Activated T-cell treated with anti-CD3 and anti-CD28 coated beads for 4 hours (primary cell): ENCODE measurements at places on chromosomes 6 and 20.

GRCh38 chr6:31122791-31123706 lies 2.8 kb upstream of the CDSN start:
- no peak for DNase-seq

- DNase-seq = no peak
Measured at GRCh38 chr6:93827728-93828127, 408.4 kb upstream of the EPHA7 start.

DNA sequence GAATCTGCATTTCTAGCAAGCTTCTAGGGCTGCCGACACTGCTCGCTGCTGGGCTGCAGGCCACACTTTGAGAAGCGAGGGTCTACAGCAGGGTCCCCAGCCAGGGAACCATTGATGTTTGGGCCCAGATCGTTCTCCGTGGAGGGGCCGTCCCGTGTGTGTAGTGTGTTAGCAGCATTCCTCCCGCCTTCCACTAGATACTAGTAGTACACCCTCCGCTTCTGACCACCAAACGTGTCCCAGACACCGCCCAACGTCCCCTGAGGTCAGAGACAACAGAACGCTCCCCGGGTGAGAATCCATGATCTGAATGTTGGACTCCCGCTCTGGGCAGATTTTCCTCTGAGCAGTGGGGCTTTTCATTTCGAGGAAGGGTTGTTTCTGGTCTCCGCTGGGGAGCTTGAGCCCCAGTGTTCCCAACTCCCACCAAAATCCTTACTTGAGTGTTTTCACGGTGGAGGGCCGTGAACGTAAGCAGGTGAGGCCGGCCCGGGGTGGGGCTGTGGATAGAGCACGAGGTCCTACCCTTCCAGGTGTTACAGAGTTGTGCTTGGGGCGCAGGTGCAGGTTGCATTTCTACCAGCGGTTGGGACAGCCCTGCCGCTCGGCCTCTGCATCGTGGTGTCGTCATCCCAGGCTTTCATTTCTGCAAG lies 124.6 kb downstream of the SYCP2 start:
- DNase-seq = no peak

GRCh38 chr20:33669224-33669623 lies 2.5 kb downstream of the ACTL10 start:
- DNase-seq = no peak

DNA sequence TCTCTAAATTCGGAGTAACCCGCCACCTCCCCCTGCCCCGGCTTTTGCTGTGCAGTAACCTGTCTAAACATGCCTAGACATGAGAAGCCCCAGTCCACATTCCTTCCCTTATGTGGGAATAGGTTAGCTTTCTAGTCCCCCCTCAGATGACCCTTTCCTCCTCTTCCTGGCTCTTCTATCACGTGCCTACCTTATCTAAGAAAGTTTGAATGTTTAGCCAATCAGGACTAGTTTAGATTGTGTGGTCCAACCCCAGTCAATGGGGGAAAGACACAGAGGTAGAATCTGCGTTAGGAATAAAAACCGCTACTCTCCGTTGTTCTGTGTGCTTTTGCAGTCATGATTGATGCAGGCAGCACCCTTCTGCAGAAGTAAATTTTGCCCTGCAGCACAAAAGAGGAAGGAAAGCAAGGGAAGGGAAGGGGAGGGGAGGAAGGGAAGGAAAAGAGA lies 69.0 kb upstream of the CD93 start:
- DNase-seq = no peak

DNA sequence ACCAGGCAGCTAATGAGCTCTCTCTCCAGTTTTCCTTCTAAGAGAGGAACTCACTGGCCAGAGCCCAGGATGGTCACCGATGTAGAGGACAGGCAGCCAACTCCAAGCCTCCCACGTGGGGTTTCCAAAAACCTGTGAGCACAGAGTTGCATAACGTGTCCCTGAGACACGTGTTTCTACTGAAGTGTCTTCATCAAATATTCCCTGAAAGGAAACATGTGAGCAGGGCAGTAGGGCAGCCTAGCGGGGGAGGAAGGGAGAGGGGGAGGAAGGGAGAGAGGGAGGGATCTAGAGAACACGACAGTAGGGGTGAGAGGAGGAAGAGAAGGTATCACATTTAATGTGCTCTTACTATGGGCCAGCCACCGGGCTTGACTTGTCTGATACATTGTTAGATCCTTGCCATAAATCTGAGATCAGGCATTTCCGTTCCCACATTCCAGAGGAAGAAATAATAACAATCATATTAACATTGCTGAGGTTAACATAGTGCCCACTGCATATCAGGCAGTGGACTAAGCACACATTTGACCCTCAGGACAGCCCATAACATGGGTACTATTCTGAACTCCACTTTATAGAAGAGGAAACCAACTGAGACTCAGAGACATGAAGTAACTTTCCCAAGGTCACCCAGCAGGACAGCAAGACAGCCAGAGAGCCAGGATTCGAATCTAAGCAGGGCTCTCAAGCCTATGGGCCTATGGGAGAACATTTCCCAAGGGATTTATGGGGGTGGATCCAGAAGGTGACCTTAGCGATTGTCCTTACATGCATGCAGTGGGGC lies 4.5 kb upstream of the SYS1 start:
- DNase-seq = no peak

- no peak for DNase-seq
Measured at GRCh38 chr6:23784301-23784919, 341.6 kb upstream of the NRSN1 start.

DNA sequence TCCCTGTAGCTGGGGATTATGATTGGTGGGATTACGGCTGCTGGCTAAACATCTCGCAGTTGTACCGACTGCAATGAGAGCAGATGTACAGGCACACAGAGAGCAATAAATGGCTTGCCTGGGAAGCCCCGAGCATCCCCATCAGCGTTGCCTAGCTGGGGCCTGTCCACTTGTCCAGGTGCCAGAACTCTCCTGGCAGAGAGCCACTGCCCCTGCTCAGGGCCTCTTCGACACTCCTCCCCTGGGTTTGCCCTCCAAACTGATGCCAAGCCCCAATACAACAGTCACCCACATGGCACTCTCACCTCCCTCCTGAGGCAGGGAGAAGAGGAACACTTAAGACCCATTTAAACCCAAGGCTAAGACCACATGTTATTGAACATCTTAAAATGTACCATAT lies 715.1 kb downstream of the PTPRT start:
- DNase-seq = no peak

GRCh38 chr6:92114797-92115196 lies 1304.6 kb downstream of the EPHA7 start:
- DNase-seq = no peak

- DNase-seq = no peak
Measured at GRCh38 chr20:10728873-10729670, 55.3 kb upstream of the JAG1 start.

DNA sequence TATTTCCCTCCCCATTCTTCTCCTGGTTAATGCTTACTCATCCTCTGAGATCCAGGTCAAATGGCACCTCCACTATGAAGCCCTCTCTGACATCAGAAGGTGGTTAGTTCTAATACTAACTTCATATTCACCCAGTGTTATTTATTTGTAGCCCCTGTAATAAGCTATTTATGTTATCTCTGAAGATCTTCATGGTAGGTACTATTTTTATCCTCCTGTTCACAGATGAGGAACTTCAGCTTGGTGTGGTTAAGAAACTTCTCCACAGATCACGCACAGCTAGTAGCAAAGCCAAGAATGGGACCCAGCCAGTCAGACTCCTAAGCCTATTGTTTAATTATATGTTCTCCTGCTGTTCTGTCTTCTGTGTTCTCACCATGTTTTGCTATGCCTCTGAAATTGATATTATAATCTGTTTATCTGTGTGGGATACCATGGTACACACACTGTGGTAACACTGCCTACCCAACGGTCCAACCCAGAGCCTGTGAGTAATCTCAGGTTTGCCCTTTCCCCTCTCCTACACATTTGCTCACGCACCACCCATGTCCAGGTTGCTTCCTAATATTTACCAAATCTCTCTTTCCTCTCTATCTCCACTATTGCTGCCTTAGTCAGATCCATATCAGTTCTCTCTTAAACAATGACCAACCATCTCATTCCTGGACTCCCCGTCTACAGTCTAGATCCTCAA lies 98.4 kb downstream of the IPCEF1 start:
- no peak for DNase-seq

DNA sequence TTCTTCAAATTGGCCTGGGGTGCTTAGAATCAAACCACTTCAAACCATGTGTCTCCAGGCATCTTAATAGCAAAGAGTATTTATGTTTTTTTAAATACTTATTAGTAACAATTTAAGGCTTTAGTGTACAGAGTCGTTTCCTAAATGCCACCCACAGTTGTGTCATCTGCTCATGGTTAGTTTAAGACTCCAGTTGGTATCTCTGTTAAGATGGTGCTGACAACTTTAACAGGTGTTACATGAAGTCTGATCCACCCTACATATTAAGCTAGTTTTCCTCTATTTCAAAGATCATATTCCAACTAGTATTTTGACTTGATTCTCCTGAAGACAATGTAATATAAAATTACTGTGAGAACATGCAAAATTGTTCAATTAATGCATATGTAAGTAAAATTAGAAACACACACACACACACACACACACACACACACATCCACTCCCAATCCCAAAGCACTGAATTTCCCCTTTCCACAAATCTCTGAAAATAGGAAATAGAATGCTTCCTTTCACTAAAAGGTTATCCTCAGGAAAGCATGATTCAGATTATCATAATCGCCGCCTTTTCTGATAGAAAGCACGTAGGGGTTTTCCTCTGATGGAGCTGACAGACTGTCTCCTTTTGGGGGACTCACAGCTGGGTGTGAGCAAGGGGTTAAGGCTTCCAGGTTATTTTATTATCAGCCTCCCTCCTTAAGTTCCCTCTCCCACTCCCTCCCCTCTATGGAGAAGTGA lies 10.5 kb downstream of the CNKSR3 start:
- DNase-seq = no peak

GRCh38 chr6:15269011-15269410 lies 23.1 kb downstream of the JARID2 start:
- no peak for DNase-seq

GRCh38 chr6:79863566-79863965 lies 83.8 kb downstream of the ELOVL4 start:
- no peak for DNase-seq

- DNase-seq = no peak
Measured at GRCh38 chr6:100430962-100431361, 33.8 kb downstream of the SIM1 start.

DNA sequence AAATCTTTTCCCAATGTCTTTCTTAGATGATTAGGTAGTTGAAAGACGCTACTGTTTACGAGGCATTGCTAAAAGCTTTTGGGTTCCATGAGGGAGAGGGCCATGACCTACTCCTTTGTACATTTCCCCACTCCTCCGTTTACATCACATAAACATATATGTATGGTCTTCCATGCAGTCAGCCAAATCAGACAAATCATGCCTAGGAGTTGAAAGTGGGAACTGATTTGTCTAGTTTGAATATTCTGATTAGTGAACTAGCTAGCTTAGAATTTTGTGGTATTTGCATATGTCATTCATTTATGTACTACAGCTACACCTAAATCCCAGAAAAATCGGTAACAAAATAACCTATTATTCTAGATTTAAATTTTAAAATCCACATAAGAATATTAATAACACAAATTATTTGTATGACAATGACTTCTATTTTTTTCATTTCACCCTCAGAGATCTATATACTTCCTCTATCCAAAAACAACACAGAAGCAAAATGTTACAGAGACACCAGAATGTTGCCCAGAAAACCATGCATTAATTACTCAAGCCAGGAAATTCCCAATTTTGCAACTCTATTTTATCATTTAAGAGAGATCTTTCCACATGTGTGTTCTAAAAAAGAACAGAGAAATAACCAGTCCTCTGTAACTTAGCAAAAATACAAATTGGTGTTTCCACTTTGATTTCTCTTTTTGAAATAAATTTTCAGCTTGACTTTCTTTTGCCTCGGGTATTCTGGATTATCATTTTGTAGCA lies 231.9 kb downstream of the LAMA2 start:
- DNase-seq = no peak

GRCh38 chr6:19410481-19410880 lies 426.7 kb upstream of the ID4 start:
- no peak for DNase-seq

DNA sequence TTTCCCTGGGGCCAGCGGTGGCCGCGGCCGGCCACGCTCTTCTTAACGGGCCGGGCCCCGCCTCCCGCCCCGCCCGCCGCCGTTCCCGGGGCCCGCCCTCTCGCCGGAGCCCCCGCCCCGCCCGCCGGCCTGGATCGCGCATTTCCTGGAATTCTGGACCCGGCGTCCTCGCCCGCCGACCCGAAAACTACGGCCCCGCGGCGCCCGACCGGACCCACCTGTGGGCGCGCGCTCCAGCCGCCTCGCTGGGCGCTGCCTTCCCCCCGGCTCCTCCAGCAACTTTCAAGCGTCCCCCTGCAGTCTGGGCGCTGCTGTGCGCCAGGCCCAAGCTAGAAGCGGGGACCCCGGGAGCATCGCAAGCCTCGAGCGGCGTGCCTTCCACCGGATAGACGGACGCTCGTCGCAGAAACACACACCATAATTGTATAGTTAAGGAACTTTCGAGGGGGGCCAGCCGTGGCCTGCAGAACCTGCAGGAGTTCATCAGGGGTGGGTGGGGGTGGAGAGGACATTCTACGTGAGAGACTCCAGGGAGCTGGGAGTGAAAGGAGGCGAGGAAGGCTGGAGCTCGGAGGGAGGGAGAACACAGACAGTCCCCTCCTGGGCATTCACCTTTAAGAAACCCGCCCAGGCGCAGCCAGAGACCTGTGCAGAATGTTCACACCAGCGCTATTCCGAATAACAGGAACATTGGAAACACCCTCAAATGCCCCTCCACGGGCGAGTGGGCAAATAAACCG lies at the start of gene ADA:
Gene ADA, minus strand, starts transcription at position 16 of the 740 bp plus-strand sequence. CDS start 92 bp downstream, outside the sequence.
- no peak for DNase-seq

DNA sequence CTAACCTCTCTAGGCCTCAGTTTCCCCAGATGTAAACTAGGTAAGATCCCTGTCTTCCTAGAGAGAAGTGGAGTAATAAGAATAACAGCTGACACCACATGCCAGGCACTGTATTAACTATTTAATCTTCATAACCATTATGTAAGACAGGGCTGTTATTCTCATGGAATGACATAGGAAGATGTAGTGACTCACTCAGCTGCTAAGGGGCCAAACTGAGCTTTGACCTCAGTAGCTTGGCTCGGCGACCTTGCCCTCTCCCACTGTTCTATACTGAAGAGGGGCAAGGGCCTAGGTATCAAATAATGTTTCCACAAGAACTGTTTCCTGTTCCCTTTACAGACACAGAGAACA lies 2.9 kb upstream of the MDGA1 start:
- no peak for DNase-seq

GRCh38 chr6:27280064-27280539 lies 32.0 kb downstream of the POM121L2 start:
- DNase-seq = no peak
